ENCODE measurements at places on chromosomes 13 and 19.

DNA sequence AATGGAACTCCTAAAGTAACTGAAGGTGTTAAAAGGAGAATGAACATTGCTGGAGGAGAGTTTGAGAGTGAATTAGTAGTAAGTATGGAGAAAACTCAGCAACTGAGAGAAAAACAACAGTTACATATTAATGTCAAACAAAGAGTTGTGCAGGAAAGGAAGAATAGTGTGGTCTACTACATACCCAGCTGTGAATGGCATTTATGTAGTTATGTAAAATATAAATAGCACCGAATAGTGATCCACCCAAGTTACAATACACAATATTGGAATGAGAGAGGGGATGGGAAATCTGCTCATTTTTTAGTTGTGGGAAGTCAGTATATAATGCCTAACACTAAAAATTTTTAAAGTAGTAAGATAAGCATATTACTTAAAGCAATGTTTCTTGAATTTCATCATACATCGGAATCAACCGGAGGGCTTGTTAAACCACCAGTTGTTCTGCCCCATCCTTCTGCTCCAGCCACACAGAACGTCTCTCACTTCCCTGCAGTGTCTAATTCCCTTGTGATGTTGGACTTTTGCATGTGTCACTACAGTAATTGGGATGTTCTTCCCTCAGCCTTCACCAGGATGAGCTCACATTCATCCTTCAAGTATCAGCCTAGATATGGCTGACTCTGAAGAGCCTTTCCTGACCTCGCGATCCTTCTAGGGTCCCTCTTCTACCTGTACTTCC lies 11.5 kb downstream of the CCDC70 start:
- no peak for DNase-seq

DNA sequence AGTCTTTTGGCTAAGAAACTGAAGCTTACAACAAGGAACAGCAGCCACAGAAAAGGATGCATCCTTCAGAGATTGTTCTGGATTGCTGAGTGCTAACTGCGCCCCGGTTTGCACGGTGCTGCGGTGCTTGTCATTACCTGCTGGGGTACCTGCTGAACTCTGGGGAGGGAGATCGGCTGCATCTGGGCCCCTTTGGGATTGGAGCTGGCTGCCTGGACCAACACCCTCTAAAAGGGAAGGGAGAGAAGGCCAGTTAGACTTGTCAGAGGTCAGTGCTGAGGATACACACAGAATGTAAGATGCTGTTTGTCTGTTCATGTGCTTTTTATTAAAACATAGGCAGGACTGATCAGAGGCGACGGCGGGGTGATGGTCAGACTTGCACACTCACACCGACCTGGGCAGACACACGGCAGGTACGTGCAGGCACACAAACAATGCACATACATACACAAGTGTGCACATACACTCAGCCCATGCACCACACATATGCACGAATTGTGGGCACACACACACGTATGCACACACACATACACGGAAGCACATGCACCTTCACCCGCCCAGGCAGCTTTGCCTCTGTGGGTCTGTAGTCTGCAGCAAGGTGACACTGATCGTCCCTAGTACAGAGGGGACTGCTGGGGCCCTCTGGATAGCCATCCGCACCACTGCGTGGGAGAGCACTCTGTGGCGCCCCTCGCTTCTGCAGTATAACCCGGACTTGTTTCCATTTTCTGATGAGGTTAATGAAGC lies 66.1 kb downstream of the RFX2 start:
- no peak for DNase-seq

DNA sequence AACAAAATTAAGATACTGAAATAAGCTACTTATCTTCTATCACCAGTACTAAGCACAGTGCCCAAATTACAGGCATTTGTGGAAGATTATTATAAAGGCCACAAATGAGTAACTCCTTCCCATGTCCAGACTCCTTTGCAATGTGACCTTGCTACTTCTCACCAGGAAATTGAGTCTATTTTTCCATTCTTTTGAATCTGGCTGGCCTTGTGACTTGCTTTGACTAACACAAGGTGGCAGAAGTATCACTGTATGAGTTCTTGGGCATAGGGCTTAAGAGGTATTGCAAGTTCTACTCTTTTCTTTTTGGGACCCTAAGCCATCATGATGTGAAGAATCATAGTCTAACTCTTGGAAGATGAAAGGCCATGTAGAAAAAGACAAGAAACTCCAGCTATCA lies 49.9 kb downstream of the UGGT2 start:
- DNase-seq, result no peak

GRCh38 chr13:36850790-36851438 lies 31.9 kb downstream of the RFXAP start:
- DNase-seq, result no peak

- DNase-seq, result peak; percentile 55
Observed at GRCh38 chr13:32669030-32669646, 82.9 kb downstream of the PDS5B start.

DNA sequence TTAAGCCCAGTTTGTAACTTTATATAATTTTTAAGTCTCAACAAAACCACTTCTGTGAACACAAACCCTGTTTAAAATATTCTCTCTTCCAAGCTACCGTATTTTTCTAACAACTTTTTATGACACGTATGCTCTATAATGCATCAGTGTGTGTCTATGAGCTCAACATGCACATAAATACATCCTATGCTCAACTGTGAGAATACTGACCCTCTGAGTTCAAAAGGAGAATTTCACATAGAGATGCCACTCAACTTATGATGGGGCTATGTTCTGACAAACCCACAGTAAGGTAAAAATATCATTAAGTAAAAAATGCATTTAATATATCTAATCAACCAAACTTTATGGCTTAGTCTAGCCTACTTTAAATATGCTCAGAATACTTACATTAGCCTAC lies 1139.7 kb upstream of the SPRY2 start:
- DNase-seq, result no peak

- peak; percentile 52 for DNase-seq
Observed at GRCh38 chr13:77492982-77493381, 42.5 kb upstream of the SCEL start.

GRCh38 chr13:41973247-41973741 lies 12.4 kb upstream of the VWA8 start:
- peak; percentile 8 for DNase-seq

GRCh38 chr19:9674663-9675357 lies at the start of gene ZNF562:
ZNF562 (minus strand) TSS chr19:9675100; CDS start chr19:9660744, 14,356 bp downstream.
- DNase-seq, result peak; percentile 96

GRCh38 chr19:29372461-29372860 lies 153.3 kb upstream of the VSTM2B start:
- no peak for DNase-seq

GRCh38 chr13:63972328-63972727 lies 2556.7 kb upstream of the PCDH20 start:
- no peak for DNase-seq

Measured in astrocyte of the hippocampus (primary cell).